Peyer's patch (tissue), 4 donors: ENCODE measurements at places on chromosomes 4 and X. TPM values are rescaled to one million over a fixed set of nuclear protein-coding genes. Genes with fewer than 3 reads are reported as not detected.
A peak's percentile ranks its signal among the peaks of the same experiment; 100 is the strongest.

PFKFB1 gene
- not detected for total RNA-seq

GRCh38 chrX:115560211-115560977, 580 bp upstream of the PLS3 start:
- H3K27ac ChIP-seq, result peak overlapping the region; percentile 84
- no peaks in the 10 kb centered on the region for H3K36me3 ChIP-seq
- H3K27me3 ChIP-seq, result no peaks in the 10 kb centered on the region
- no peak for DNase-seq
- peak overlapping the region; percentile 66 for H3K4me3 ChIP-seq

GRCh38 chr4:61533140-61533539, 333.0 kb downstream of the ADGRL3 start:
- no peaks in the 10 kb centered on the region for H3K36me3 ChIP-seq
- no peaks in the 10 kb centered on the region for H3K4me1 ChIP-seq
- DNase-seq, result no peak
- H3K4me3 ChIP-seq, result no peak overlapping the region

GRCh38 chr4:186622788-186623464, 67.6 kb upstream of the MTNR1A start:
- H3K4me3 ChIP-seq, result no peak overlapping the region
- no peak overlapping the region for H3K27ac ChIP-seq
- no peaks in the 10 kb centered on the region for H3K27me3 ChIP-seq
- no peak for DNase-seq
- no peaks in the 10 kb centered on the region for H3K4me1 ChIP-seq
- H3K36me3 ChIP-seq, result no peaks in the 10 kb centered on the region
